ENCODE measurements at places on chromosomes 5 and 9.

DNA sequence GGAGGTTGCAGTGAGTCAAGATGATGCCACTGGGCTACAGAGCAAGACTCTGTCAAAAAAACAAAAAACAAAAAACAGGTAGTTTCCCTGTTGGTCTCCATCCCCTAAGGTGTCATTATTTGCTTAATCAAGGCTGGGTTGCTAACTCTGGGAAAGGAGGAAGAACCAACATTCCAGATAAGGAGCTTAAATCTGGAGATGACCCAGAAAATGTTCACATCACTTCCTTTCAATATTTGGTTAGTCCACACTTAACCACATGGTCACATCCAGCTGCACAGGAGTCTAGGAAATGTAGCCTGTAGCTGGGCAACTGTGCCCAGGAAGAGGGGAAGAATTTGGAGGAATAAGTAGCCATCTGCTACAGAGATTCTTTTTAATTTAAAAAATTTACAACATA, 25.9 kb upstream of the MEGF9 start:
- DNase-seq, result no peak

DNA sequence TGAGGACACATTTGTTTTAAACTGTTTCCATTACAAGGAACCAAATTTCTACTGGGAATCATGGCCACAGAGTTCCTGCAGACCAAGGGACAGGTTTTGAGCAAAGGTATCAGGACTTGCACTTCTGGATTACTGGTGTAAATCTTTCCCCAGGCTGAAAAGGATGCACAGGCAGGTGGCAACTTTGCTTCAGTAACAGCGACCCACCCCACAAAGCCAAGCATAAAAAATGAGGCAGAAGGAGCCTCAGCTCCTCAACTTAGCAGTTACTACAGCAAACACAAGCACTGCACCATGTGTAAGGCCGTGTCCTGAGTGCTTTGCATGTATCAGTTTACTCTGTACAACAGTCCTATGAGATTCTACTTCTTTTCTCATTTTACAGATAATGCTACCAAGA, 251.9 kb downstream of the EBF1 start:
- DNase-seq, result no peak

GRCh38 chr9:136773386-136774044, 9.2 kb upstream of the LCN15 start:
- no peak for DNase-seq

- DNase-seq, result no peak
These were observed 188.8 kb downstream of the CSNK1G3 start for GRCh38 chr5:123700624-123701287.

DNA sequence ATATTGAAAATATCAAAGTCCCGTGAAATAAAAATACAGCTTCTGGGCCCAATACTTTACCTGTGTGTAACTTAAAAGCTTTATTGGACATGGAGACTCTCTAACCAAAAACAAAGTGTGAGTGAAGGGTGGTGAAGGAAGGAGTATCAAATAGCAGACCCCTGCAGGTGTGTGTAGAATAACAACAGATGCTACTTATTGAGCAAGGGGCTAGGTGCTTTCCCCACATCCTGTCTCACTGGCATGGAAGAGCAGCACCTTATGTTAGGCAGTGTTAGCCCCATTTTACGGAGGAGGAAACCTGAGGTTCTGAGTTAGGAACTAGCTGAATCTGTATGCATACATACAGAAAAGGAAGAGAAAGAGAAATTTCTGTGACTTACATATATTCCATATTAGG, 21.8 kb downstream of the SLIT3 start:
- DNase-seq, result no peak

GRCh38 chr9:6944093-6944551, 186.3 kb downstream of the KDM4C start:
- DNase-seq, result no peak

DNA sequence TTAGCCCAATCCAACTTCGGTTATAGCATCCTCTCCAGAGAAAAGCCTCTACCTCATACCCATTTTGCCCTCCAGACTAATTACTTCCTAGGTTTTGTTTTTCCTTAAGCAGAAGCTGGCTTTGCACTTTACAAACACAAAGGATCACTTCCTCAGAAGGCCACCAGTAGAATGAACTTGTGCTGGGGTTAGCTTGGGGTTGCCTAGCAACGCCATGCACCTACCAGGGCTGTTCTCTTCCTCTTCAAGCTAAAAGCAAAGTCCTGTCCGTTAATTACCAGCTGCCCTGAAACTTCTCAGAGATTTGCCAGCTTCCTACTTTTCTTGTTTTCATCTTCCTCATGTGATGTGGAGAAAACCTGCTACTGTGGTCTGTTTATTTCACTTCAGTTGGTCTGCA, 132.0 kb upstream of the WWC1 start:
- no peak for DNase-seq

- DNase-seq, result no peak
These were observed 140.8 kb downstream of the BARX1 start for GRCh38 chr9:93814077-93814956.

DNA sequence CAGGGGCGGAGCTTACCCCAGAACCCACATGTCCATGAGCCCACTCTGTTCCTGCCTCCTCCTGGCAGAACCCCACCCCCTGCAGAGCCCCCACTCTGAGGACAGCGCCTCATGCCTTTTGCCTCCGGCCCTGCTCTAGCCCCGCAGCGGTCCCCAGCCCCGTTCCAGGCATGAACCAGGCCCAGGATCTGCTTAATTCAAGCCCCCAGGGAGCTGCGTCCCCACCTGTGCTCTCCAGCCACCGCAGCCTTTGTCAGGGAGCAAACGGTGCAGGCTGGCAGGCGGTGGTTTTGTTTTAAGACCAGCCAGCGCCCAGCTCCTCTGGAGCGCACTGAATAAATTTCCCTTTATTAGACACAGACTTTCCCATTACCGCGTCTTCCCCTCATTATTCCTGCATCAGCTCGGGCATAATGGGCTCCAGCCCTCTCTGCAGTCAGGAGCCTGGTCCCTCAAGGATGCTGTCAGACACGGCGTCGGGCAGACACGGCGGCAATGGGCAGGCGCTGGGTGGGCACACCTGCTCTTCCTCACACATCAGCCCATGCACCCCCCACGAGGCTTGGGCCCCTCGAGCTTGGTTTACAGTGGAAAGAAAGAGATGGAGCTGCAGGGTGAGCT, 137.6 kb downstream of the OLFM1 start:
- DNase-seq, result no peak

Data from stimulated activated CD4-positive, alpha-beta T cell treated with anti-CD3 and anti-CD28 coated beads, Interleukin-1b, Interleukin-23, amount 100 ng/mL, for 4 hours (primary cell).